ENCODE measurements at places on chromosomes 6 and 20.

GRCh38 chr20:3374296-3374695 is 33.2 kb downstream of the DNAAF9 start:
- DNase-seq: peak; percentile 60

DNA sequence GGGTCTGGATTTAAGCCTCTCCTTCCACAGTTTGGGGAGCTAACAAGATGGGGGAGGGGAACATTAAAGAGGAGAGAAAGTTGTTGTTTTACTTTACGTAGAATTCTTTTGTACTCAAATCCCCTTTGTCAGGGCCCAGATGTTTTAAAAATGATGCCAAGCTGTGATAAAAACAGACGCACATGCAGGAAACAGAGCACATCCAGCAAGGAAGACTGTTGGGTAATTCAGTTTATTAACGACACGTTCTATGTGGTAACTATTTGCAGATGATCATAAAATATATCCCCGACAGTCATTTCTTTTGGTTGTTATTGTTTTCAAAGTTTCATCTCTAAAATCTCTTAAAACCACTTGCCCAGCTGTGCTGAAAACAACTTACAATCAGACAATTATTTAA is 307.0 kb upstream of the PRDM1 start:
- peak; percentile 69 for DNase-seq

- peak; percentile 37 for DNase-seq
Measured at GRCh38 chr6:11423667-11424066, 113.9 kb upstream of the TMEM170B start.

DNA sequence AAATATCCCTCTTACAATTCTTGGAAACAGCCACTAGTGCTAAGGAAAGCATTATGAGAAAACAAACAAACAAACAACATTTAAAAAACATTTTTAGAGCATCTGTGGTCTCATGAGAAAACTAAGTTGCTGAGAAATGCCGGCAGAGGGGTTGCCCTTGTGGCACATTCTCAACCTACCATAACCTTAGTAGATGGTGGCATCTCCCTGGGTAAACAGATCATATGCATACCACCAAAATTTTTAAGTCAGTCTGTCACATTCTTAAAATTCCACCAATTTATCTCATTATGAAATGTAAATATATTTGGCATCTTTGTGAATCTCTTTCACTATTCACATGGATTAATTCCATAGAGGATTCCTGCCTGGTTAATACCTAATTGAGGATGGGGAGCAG is 575.7 kb upstream of the MARCKS start:
- no peak for DNase-seq

GRCh38 chr20:25178563-25179438 is 16.7 kb upstream of the ENTPD6 start:
- peak; percentile 93 for DNase-seq

All from fibroblast of mammary gland (primary cell).